ENCODE measurements at places on chromosomes 2 and 18. TPM values are rescaled to one million over a fixed set of nuclear protein-coding genes. Genes with fewer than 3 reads are reported as not detected.

MAPK4 gene
- not detected for total RNA-seq

GLI2 gene
- total RNA-seq: 3.8 TPM

GNAL gene
- 0.59 TPM for total RNA-seq

LAMA3 gene
- 8.3 TPM for total RNA-seq

SDC1 gene
- 11.8 TPM for total RNA-seq

PSTPIP2 gene
- 6.8 TPM for total RNA-seq

MARCHF4 gene
- total RNA-seq: 1.5 TPM

NGEF gene
- total RNA-seq: 4.7 TPM

DNAH6 gene
- 0.36 TPM for total RNA-seq

STK39 gene
- total RNA-seq: 20.9 TPM

OTOF gene
- not detected for total RNA-seq

MC2R gene
- total RNA-seq: not detected

ALK gene
- total RNA-seq: under 0.01 TPM

DLGAP1 gene
- total RNA-seq: not detected

ACTG2 gene
- 0.72 TPM for total RNA-seq

MAT2A gene
- 142 TPM for total RNA-seq

TUBA3E gene
- not detected for total RNA-seq

ONECUT2 gene
- under 0.01 TPM for total RNA-seq

MRPS9 gene
- 18.9 TPM for total RNA-seq

SLC9A2 gene
- under 0.01 TPM for total RNA-seq

MATN3 gene
- 2.4 TPM for total RNA-seq

MYCN gene
- total RNA-seq: not detected

ANKRD29 gene
- 20.9 TPM for total RNA-seq

USP34 gene
- 152 TPM for total RNA-seq

PAX3 gene
- under 0.01 TPM for total RNA-seq

KLHL30 gene
- total RNA-seq: under 0.01 TPM

RAB17 gene
- total RNA-seq: not detected

PDCL3 gene
- 13.3 TPM for total RNA-seq

RAB31 gene
- total RNA-seq: 120 TPM

LIMS4 gene
- total RNA-seq: 15.9 TPM

PSD4 gene
- 1.8 TPM for total RNA-seq

SCN2A gene
- 5.0 TPM for total RNA-seq

SERPINB3 gene
- total RNA-seq: not detected

ACVR1C gene
- 0.36 TPM for total RNA-seq

LIMS3 gene
- 3.2 TPM for total RNA-seq

CFC1 gene
- not detected for total RNA-seq

TANC1 gene
- total RNA-seq: 34.7 TPM

ACMSD gene
- total RNA-seq: not detected

NT5DC4 gene
- total RNA-seq: not detected

HRH4 gene
- under 0.01 TPM for total RNA-seq

EFR3B gene
- 0.88 TPM for total RNA-seq

PARD3B gene
- total RNA-seq: 22.4 TPM

COBLL1 gene
- total RNA-seq: 10.9 TPM

MOGAT1 gene
- not detected for total RNA-seq
